ENCODE measurements at places on chromosomes 11 and 22.

DNA sequence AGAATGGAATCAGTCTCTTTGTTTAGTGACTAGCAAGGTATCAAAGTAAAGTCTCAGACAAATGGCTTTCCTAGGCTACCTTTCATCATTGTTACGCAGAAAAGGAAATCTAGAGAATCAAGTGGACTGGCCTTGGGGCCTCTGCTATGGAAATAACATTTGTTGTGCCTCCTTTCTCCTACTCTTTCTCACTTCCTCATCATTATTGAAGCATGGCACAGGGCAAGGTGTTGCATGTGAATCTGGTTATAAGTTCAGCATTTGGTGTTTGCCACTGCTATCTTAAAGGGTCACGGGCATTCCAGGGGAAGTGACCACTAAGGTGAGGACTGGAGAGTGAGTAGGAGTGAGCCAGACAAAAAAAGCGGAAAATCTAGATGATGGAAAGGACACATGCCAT, 54.9 kb downstream of the GLYATL1 start:
- no peak for DNase-seq

DNA sequence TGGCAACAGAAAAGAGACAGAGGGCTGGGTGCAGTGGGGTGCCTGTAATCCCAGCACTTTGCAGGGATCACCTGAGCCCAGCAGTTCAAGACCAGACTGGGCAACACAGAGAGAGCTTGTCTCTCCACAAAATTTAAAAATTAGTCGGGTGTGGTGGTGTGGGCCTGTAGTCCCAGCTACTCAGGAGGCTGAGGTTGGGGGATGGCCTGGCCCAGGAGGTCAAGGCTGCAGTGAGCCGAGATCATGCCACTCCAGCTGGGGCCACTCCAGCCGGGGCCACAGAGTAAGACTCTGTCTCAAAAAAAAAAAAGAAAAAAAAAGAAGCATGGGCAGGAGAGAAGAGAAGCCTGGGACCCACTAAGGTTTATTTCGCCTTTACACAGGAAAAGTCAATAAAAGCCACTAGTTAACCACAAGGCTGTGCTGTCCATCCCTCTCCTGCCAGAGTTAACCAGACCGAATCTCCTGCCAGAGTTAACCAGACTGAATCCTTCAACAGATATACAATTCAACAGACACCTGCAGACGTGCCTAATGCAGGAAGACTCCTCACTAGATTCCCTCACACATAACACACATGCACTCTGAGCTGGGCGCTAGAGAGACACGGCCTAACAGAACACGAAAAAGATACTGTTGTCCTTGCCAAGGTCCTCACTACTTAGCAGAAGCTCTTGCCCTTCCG, 29.8 kb downstream of the MICAL3 start:
- DNase-seq: no peak

DNA sequence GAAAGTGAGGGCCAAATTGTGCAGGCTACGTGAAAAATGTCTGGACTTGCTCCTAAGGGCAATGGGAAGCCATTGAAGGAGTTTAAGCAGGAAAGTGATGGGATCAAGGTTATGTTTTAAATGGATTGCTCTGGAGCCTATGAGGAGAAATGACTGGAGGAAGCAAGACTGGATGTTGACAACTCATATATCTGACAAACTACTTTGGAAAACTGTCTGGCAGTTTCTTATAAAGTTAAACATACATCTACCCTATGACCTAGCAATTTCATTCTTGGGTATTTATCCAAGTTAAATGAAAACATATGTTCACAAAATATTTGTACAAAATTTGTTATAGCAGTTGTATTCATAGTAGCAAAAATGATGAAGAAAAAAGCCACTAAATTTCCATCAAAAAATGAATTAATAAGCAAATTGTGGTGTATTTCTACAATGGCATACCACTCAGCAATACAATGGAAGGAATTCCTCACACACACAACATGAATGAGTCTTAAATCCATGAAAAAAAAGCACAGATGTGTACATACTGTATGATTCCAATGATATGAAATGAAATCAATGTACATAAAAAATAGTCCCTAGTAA, 24.1 kb downstream of the FZD4 start:
- DNase-seq: no peak

GRCh38 chr22:22558071-22558971, 744 bp downstream of the PRAME start:
- DNase-seq: no peak

DNA sequence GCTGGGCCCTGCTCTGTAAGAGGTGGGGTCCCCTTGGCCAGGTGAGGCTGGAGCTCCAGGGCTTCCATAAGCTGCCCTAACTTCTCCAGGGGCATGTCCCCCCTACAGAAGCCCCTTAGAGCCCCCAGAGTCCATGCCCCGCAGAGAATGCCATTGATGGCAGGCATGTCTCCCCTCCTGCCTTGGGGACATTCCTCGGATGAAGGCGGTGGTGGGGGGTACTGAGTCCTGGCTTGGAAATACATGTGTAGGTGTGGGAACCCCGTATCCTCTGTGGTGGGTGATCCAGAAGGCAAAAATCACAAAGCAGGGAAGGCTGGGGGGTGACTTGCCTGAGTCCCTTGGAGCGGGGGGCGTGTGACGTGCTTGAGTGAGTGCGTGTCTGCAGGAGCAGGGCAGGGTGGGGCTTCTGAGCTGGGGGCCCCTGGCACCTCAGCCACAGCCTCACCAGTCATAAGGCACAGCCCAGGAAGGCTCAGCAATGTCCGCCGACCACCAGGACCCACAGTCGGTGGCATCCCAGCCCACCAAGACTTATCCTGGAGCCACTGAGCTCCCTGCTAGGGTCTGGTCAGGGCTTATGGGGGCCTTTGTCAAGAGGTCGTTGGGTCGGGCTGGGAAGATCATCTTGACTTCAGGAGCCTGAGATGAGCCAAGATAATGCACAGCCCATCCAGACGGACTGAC, 69.8 kb upstream of the KCNQ1OT1 start:
- no peak for DNase-seq

DNA sequence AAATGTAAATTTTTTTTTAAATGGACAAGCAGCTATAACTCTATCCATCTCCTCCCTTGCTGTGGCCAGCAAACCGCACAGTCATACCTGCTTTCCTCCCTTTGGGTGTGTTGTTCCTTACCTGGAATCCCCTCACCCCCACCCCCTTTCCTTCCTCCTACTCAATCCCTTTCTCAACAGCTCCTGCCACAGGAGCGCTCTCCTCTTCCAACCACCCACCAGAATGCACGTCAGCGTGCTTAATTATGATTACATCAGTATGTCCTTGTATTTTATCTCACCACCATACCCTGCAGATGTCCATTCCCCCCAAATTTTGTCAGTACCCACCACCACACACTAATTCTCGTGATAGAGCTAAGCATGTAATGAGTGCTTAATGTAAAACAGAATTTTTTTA, 60.9 kb upstream of the LMO2 start:
- no peak for DNase-seq

GRCh38 chr22:46696229-46696518, 41.9 kb downstream of the CERK start:
- no peak for DNase-seq

GRCh38 chr11:126385991-126386728, 30.7 kb downstream of the ST3GAL4 start:
- no peak for DNase-seq

- no peak for DNase-seq
These were observed 364.6 kb downstream of the AASDHPPT start for GRCh38 chr11:106442032-106442431.

DNA sequence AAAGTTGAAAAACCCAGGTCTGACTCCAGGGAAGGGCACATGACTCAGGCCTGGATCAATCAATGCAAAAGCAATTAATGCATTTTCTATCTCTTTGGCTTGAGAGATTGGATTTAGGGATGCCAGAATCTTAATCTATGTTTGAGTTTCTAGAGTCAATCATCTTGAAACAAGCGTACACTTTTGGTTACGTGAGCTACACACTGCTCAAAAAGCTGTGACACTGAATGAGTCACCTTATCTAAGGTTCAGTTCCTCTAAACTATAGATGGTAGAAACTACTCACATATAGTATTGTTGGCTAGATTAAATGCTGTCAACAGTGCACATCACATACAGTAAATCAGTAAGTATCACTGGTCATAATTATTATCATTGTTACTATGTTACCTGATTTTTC, 24.2 kb downstream of the MRE11 start:
- no peak for DNase-seq

GRCh38 chr11:60762851-60763691, 6.4 kb downstream of the MS4A15 start:
- no peak for DNase-seq

DNA sequence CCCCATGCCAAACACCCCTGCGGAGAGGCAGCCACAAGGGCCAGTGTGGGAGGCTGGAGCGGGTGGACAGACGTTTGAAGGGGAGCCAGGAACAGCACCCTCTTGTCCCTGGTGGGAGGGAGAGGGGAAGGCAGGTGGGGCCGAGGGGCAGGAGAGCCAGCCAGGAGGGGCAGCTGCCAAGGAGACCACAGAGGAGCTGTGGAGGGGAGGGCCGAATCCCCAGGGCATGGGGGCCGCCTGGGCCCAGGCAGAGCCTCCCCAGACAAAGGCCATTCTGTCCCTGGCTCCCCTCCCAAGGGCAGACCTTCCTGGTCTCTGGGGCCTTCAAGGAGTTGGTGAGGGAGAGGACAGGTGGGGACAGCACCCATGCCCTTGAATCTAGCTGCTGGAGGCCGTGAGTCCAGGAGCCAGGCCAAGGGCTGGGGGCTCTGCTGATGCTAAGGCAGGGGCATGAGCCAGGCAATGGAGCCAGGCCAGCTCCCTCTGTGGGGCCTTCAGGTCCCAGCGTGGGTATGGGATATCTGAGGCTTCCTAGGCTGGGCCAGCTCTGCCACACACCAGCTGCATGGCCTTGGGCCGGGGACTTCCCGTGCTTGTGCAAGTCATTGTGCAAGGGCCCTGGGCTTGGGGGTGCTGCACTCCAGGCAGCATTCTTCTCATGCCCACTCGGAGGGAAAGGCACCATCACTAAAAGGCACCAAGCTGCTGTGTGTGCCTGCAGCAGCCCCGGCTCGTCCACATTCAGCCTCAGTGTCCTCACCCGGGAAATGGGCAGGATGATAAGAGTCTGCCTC, 11.4 kb downstream of the EMID1 start:
- no peak for DNase-seq

- no peak for DNase-seq
These were observed 127.4 kb upstream of the LMO1 start for GRCh38 chr11:8390851-8391612.

- DNase-seq: no peak
These were observed 8.1 kb downstream of the SSTR3 start for GRCh38 chr22:37204045-37204655.

GRCh38 chr11:118343248-118343647, 743 bp upstream of the CD3D start:
- no peak for DNase-seq

GRCh38 chr22:36986242-36986821, 32.9 kb downstream of the TST start:
- DNase-seq: peak; percentile 7

GRCh38 chr11:69702769-69703452, 911 bp downstream of the FGF19 start:
- no peak for DNase-seq

DNA sequence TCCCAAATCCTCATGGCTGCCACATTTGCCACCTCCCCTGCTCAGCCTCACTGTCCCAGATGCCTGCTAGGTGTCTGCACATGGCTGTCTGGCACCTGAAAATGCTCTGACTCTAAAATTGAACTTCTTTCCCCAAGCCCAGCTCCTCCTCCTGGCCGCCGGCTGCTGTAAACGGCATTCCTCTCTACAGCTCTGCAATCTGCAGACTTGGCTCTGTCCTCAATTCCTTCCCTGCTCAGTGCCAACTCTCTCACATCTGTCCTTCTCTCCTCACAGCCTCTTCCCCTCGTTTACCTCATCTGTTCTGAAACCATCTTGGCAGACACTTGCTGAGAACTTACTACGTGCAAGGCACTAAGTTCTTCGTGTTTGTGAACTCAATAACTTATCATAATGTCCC, 169.4 kb upstream of the SYT13 start:
- DNase-seq: no peak

- DNase-seq: no peak
These were observed 126.4 kb upstream of the RASSF10 start for GRCh38 chr11:12882670-12883069.

- no peak for DNase-seq
These were observed 34.3 kb downstream of the MYEOV start for GRCh38 chr11:69328231-69328630.

DNA sequence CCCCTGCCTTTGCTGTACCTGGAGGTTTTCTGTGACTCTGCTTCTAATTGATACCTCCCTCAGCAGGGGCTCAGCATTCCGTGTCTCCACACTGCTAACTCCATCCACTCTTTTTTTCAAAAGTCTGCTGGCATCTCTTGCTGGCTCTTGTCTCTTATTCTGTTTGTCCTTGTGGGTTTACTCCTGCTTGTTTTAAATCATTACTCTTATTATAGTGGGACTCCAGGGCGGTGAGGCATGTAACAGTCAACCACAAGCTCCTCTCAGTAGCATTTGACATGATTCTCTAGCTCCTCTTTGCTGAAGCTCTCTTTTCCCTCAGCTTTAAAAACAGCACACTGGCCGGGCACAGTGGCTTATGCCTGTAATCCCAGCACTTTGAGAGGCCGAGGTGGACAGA, 260.2 kb upstream of the NARS2 start:
- DNase-seq: no peak

DNA sequence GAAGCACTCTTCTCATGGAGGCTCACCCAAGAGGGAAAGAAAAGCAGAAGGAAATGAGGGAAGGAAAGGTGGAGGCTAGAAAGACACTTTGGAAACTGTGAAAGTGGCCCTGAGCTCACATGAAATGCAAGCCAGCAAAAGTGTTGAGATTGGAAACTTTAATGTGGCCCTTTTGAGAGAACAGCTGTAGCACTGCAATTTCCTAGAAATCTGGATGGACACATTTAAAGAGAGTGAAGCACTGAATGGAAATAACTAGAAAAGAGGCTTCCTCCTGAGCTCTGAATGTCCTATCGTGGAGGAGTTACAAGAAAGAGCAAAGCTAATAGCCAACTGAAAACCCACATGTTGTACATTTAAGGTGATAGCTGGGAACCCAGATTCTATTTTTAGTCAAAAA, 56.0 kb downstream of the LIF start:
- DNase-seq: no peak

DNA sequence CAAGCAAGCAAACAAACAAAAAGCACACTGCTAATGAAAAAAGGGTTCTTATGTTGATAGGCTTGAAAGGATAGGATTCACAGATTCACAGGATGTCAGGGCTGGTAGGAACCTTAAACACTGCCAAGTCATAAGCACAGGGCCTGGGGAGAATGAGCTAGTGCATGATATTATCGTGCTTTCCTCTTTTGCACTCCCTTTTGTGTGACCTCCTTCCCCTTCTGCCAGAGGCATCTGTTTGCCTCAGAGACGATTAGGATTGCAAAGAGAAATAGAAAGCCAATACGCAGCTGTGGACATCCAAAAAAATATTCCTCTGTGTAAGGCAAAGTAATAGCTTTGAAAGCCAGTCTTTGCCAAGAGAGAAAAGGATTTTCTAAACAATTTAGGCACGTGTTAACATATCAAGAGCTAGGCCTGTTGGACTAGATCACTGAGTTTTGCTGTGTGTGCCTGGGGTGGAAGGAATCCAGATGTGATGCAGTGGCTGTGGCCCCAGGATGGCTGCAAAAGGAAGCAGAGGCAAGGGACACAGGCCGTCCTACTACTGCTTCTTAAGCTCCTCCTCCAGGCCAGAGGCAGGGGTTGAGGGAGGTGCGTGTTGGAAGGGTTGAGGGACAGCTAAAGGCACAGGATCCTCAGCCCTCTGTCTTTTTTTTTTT, 30.6 kb downstream of the MCHR1 start:
- DNase-seq: no peak

Data from stimulated activated CD4-positive, alpha-beta T cell treated with anti-CD3 and anti-CD28 coated beads, Interleukin-4, amount 100 ng/mL, for 4 hours (primary cell).